Neural crest cell (in vitro differentiated cells): ENCODE measurements at places on chromosomes 4 and X. TPM values are rescaled to one million over a fixed set of nuclear protein-coding genes. Genes with fewer than 3 reads are reported as not detected.

- no peak for DNase-seq
Measured at GRCh38 chr4:81494031-81494431, 22.3 kb upstream of the RASGEF1B start.

SYNPO2 gene
- 0.07 and 0.18 TPM in 2 replicates for total RNA-seq

SOD3 gene
- total RNA-seq: 0.16 and 0.32 TPM in 2 replicates

GRCh38 chr4:181958446-181958845 is 284.8 kb upstream of the TENM3 start:
- no peak for DNase-seq

GRCh38 chr4:166827167-166827566 is 407.1 kb downstream of the SPOCK3 start:
- no peak for DNase-seq

DNA sequence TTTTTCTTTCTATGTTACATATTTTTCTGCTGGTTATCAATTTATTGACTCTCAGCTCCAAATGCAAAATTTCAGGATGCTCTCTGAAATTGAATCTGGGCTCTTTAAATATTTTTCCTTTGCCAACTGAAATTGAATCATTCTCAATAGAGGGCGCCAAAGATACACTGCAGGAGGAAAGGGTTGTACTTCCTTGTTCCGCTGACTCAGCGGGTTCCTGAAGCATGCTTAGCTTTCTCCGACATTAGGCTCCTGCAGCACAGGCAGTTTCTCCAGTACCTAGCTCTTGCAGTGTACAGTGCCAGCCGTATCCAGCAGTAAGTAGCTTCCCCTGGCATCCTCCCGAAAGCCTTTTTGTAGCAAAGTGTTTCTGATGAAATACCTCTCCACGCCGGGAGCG is 28.8 kb upstream of the CFAP47 start:
- no peak for DNase-seq

GRCh38 chr4:144507311-144508101 is 138.4 kb upstream of the HHIP start:
- DNase-seq: no peak

DNA sequence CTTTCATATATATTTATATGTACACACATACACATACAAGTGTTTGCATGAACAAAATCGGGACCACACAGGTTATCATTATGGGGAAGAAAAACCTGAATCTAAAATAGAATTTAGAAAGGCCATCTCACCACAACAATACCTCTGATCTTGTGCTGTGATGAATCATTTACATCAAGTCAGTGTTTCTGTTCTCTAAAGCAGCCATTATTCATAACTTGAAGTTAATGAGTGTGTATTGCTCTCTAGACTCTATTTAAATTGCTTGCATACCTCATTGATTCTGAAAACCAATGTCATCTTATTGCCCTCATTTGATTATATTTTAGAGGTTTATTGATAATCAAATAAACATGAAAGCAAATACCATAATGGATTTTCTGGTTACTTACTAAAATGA is 71.6 kb downstream of the FAM114A1 start:
- DNase-seq: no peak

WDR1 gene
- total RNA-seq: 154 and 155 TPM in 2 replicates

GRCh38 chrX:1103360-1103759 is 109.1 kb downstream of the CRLF2 start:
- no peak for DNase-seq

SMR3B gene
- not detected in 2 replicates for total RNA-seq

- peak; percentile 48 for DNase-seq
Measured at GRCh38 chrX:70196961-70197720, 19.9 kb downstream of the DGAT2L6 start.

DNA sequence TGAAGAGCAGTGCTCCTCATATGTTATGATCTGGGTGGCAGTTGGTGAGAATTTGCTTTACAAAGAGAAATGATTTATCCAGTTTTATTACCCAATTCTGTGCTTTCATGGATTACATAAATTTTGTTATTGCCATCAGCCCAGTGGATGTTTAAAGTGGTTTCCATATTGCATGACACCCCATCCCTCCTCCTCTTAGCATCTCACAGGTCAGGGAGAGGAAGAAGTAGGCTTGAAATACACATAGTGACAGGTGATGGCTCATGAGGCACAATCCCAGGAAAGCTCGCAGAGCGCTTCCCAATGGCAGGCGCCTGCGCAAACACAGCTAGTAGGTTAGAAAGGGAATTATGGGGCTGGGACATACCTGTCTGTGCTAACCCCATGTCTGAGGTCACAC is 47.7 kb upstream of the GATB start:
- DNase-seq: no peak

DNA sequence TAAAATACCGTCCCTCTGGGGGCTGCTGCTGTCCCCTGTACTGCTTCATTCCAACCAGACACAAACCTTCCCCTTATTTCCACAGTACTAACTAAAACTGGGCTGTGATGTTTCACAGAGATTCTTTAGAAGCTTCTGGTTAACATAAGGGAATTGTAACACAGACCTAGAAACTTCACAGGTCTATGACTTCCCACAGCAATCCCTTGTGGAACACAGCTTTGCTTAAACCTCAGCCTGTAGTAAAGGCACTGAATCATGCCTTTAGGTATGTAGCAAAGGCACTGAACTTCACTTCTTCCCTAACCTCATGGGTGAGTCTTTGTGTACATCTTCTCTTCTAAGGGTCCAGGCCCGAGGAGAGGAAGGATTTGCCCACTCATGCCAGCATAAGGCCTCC is 49.4 kb downstream of the SPINK2 start:
- DNase-seq: no peak

GRCh38 chrX:129600981-129601424 is 53.8 kb downstream of the APLN start:
- DNase-seq: peak; percentile 26

DNA sequence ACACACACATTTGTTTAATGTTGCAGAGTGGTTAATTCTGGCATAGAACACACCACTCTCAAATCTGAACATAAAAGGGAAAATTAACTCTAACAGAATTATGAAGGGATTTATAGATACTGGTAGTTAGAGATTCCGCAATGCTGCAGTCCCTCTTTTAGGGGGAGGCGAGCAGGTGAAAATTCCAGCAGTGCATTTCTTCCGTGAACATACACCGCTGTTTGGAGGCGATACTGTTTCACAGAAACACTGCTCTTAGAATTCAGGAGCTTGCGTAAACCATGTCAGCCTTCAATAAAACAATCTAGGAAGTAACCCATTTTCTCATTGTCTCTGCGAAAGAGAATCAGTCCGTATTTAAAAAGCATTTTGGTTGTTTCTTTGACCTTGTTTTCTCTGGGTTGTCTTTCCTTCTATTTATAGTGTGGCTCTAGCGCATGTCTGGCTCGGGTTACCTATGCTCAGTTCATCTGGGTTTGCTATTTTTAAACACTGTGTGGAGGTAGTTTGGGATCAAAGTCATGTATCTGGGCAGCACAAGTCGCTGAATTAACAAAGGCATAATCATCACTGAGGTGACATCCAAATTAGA is 90.4 kb downstream of the GPAT3 start:
- DNase-seq: no peak

DNA sequence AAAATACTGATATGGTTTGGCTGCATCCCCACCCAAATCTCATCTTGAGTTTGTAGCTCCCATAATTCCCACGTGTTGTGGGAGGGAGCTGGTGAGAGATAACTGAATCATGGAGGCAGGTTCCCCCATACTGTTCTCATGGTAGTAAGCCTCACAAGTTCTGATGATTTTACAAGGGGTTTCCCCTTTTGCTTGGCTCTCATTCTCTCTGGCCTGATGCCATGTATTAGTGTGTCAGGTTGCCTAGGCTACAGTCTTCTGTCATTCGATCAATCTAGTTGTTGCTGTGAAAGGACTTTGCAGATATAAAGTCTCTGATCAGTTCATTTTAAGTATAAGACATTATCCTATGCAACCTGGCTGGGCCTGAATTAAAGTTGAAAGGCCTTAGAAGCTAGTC is 209.3 kb upstream of the MAOA start:
- no peak for DNase-seq

GRCh38 chrX:109783701-109784079 is 50.6 kb upstream of the ACSL4 start:
- no peak for DNase-seq

GRCh38 chr4:180190382-180190781 is 2052.8 kb upstream of the TENM3 start:
- no peak for DNase-seq

DNA sequence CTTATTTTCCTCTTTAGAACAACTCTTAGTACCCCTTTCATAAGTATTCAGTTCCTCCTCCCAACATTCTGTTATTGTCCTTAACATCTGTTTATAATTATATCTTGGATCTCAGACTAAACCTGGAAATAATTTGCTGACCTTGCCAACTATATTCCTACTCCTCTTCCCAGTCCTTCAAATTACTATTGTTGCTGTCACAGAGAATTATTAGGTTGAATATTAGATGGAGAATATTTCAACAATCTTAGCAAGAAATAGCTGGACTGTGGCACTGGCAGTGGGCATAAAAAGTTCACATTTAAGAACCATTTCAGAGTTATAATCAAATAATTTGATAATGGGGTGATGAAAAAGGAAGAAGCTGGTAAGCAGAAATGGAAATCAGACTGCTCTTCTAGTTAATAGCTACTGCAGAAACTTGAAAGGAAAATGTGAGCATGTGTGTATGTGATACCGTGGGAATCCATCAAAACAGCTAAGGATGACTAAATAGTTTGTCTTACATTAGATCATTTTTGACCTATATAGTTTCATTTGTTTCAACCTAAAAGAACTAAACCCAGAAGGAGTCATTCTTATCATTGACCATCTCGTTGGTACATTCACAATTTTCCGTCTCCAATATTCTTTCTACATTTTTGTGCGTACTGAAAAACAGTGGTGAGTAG is 43.3 kb upstream of the PRDM8 start:
- no peak for DNase-seq

DNA sequence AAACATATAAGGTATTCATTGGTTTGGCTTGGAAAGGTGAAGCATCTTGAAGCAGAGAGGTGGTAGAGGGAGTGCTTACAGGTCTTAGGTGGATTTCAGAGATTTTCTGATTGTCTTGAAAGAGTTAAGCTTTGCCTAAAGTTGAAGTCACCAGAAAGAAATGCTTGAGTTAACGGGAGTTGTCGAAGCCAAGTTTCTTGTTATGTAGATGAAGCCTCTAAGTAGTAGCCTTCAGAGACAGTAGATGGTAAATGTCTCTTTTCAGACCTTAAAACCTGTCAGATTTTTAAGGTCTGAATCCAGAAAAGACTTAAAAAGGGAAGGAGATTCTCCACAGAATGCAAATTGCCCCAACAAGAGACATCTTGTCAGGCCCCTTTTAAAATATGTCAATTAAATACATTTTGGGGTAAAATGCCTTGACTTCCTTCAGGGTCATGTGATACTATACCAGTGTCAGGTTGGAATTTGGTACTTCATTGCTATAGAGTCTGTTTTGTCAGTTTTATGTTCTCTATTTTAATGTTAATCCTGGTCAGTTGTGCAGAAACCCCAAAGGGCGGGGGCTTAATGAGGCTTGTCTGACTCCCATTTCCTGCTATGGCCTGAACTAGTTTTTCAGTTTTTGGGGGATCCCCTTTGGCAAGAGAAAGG is 81.0 kb downstream of the PCDH18 start:
- no peak for DNase-seq

- DNase-seq: no peak
Measured at GRCh38 chrX:77415882-77416281, 31.3 kb upstream of the FGF16 start.

- DNase-seq: no peak
Measured at GRCh38 chr4:82754513-82755165, 44.0 kb downstream of the SCD5 start.

DNA sequence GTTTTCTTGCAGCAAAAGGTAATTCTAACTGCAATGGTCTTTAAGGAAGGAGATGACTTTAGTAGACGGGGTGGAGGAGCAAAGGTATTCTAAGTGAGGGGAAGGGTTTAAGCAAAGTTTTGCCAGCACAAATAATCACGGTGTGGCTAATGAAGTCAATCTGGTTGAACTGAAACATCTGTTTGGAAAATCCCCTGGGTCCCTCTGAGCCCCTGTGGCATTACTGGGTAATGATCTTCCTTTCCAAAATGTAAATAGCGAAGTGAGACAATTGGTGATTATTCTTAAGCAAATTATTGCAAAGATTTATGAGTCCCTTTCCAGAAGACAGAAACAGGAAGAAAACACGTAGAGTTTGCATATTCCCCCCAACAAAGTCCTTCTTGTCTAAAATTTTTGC is 47.2 kb downstream of the FGFBP1 start:
- DNase-seq: no peak

GRCh38 chr4:163243297-163243981 is 76.7 kb upstream of the NAF1 start:
- no peak for DNase-seq

DNA sequence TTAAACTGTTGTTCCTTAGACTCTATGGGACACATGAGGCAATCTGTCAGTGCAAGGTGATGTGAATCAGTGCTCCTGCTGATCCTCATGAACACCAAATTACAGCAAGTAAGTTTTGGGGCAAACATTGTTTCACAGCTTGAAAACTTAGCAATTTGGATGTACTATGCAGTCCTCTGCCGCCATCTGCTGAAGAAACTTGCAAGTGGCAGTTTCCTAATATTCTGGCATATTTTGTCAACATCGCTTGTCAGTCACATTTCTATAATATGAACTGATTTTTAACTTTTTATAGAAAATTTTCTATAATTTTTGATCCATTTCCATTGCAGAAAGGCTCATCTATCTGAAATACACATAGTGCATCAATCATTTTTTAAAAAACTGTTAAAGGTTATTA is 56.3 kb downstream of the ZAR1 start:
- peak; percentile 25 for DNase-seq

NPY5R gene
- total RNA-seq: 0.12 and 0.20 TPM in 2 replicates

MCTS1 gene
- 38.0 and 38.7 TPM in 2 replicates for total RNA-seq

DNA sequence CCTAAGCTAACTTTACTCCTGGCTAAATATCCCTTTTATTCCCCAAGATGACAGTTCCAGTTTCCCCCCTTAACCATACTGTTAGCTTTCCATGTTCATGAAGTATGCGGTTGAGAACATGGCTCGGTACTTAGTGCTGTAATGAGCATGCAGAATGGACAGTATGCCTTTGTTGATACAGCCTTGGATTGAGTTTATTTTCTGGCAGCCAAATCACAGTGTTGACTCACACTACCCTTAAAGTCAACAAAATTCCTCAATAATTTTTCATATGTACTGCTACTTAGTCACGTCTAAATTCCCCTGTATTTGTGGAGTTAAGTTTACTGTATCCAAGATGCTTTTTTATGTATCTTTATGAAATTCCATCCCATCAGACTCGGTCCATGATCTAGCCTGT is 1.4 kb upstream of the VEGFC start:
- DNase-seq: no peak

DNA sequence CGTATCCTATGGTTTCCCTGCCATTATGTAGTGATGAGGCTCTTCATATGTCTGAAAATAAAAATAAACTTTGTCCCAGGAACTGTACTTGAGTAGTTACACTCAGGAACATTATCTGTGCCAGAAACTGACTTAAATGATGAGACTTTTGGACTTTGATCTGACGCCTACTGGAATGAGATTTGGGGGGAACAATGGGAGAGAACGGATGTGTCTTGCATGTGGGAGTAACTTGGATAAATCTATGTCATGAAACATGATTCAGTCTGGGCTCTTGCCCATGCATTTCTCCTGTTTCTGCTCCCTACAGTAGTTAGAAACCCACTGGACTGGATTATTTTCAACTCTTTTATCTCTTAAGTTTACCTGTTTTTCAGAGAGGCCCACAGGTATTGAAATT is 2351.4 kb downstream of the PCDH7 start:
- no peak for DNase-seq
